ENCODE measurements at places on chromosomes 11 and 22.

- DNase-seq, result no peak
These were observed 1.0 kb downstream of the PKP3 start for GRCh38 chr11:394858-395655.

DNA sequence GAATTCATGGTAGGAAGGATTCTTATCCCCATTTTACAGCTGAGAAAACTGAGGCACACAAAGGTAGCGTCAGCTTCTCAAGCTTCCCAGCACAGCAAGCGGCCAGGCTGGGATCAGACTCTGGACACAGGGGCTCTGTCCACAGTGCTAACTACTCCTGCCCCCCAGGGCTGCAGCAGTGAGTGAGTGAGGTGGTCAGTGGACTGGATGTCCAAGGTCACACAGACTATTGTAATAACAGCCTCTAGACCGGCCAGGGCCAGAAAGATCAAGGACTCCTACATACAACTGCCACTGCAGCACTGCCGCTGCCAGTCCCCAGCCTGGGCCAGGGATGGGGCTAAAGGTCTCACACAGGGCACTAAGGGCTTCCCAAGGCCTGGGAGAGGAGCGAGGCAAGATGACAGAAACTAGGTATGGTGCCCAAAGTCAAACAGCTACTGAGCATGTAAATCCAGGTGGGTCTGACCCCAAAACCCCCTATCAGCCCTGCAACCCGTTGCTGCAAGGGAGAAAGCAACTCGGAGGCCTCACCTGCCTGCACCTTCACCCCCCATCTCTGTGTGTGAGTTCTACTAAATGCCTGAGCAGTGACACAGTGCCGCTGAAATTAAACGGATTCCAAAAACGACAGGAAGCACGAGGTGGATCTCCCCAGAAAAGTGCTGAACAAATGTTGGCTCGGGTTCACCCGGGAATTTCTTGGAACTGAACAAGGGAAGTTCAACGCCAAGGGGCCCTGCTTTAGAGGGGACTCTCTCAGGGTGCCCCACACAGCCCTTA is 161.8 kb upstream of the GRK3 start:
- no peak for DNase-seq

DNA sequence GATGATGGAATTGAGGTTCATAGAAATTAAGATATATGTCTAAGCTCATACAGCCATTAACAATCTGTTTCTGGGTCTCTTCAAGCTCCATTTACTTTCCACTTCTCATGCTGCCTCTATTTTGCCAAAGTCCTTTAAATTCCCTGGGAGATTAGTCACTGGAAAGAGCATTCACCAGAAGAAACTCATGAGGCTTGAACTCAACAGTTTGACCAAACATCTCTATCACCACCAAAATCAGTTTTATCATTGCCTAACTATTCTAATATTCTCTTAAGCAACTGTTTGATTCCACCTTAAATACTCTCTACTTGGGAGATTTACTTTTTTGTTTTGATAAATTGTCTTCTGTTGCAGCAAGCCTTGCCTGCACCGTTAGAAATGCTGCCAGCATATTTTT is 881.3 kb downstream of the KCNA4 start:
- DNase-seq, result no peak

DNA sequence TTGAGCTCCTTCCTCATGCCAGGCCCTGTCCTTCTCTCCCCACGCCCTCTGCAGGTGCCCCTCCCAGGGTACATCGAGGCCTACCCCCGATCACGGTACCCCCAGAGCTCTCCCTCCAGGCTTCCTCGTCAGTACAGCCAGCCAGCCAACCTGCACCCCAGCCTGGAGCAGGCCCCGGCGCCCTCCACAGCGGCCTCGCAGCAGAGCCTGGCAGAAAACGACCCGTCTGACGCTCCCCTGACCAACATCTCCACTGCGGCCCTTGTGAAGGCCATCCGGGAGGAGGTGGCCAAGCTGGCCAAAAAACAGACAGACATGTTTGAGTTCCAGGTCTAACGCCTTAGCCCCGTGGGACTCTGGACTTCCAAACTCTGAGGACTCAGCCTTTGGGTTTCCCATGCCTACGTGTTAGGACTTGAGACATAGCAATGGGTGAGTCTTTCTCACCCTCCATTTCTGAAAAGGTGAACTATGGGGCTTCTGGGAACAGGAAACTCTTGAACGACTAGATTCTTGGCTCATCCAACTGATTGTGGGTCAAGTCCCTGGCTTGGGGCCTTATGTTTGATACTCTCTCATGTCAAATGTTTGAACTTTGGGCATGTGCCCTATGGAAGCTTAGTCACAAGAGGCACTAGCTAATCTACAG is 32.7 kb downstream of the C11orf91 start:
- no peak for DNase-seq

- DNase-seq, result no peak
These were observed 17.7 kb upstream of the TMEM123 start for GRCh38 chr11:102470251-102470650.

GRCh38 chr22:34645375-34645774 is 420.6 kb upstream of the ISX start:
- no peak for DNase-seq

GRCh38 chr11:61702701-61703312 is 22.6 kb downstream of the DAGLA start:
- DNase-seq, result no peak

DNA sequence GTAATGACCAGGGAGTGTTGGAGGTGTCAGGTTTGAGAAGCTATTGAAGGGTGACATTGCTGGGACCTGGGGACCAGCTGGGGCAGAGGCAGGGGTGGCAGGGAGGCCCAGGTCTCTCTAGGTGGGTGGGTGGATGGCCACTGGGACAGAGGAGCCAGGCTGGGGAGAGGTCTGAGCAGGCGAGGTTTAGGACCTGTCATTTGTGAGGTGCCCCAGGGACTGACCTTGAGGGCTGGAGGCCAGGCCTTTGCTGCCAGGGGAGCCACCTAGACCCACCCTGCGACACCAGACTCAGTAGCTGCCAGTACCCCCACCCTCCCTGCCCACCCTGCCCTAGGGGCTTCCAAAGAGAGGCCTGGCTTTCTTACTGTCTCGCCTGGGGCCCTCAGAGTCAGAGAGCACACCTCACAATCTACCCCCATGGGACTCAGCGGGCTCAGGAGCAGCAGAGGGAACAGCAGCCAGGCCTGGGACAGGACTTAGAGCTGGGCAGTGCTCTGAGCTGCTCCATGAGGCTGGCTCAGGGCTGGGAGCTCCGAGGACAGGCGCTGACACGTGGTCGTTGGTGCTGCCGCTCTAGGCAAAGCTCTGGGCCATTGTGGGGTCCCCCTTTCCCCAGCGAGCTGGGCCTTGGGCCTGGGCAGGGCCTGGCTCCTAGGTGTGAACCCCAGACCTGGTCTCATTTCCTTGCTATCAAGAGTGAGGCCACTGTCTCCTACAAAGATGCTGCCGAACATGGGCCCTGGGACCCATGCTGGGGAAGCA is 28.6 kb upstream of the PPARA start:
- DNase-seq, result no peak

GRCh38 chr22:45421349-45422055 is 8.0 kb downstream of the RIBC2 start:
- DNase-seq, result no peak

DNA sequence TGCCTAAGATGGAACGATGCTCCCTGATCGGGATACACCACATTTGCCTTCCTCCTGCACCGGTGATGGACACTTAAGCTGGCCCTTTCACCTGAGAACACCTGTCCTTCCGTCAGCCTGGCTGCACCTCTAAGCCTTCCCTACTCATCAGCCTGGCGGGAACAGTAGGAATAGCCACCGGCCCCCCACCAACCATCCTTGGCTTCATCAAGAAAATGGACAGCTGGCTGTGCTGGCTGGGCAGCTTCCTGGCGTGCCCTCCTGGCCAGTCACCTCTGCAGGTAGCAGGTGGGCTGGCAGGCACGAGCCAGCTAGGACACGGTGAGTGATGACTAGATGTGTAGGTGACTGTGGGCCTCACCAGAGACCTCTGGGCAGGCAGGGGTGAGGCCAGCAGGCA is 142.8 kb downstream of the CTTN start:
- no peak for DNase-seq

- DNase-seq, result no peak
These were observed 11.3 kb downstream of the OSBP2 start for GRCh38 chr22:30705710-30706651.

DNA sequence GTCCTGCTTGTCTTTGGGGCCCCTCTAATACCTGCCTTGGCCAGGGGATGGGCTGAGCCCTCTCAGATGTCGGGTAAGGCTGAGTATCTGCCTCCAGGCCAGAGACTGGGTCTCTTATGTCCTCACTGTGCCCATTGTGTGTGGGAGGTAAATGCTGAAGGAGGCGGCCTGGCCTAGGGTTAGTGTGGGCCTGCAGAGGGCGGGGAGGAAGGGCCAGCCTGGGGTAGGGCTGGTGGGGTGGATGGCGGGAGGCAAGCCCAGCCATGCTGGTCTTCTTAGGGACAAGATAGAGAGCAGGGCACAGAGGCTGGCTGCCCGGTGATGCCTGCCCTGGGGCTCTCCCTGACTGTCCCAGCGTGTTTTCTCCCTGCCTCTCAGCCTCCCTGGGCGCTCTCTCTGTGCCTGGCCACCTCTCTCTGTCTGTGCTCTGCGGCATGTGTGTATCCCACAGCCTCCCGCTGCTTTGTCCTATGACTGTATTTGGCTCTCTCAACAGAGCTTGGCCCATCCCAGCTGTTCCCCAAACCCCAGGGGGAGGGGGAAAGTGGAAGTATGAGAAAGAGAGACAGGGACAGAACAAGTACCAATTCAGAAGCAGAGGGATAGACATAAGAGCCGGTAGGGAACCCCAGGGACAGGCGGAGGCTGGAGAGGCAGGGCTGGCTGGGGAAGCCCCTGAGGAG is 57.0 kb downstream of the PDE2A start:
- DNase-seq, result no peak

DNA sequence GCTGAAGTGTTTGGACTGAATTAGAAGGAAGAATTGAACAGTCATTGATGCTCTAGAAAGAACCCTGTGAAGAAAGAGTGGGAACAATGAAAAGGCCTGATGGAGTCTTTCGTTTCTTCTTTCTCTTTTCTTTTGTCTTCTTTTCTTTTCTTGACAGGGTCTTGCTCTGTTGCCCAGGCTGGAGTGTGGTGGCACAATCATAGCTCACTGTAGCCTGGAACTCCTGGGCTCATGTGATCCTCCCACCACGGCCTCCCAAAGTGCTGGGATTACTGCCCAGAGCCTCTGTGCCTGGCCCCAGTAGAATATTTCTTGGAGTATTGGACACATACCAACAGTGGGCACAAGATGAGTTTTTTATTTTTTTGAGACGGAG is 1.1 kb downstream of the FEN1 start:
- no peak for DNase-seq

DNA sequence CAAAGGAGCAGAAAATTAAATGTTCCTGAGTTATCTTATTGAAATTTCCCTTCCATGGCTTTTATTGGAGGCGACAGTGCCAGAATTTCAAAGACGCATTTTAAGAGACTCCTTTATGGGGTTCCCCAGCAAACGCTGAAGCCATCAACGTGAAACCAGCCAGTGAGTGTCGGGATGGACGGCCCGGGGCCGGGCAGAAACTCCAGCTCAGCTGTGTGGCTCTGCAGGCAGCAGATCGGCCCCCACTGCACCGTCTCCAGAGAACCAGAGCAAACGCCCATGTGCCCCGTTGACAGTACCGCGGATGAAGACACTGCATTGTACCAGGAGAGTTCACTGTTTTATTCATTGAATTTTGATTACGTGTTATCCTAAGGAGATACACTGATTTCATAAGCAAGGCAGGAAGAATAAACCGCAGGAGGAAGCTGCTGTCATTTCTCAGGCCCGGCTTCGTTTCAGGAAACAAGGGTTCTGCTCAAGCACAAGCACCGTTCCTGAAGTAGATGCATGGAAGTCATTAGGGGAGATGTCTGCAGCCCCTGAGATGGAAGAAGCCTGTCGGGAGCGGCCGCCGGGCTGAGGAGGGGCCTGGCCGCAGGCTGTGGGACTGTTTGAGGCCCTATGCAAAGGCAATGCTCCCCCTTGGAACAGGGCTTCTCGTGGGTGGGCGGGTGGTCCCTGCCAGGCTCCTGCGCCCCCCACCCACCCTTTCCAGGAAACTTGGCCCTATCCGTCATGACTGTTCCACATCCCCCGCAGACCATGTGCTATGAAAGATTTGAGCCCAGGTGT is 639.7 kb downstream of the TBC1D22A start:
- no peak for DNase-seq

- DNase-seq, result no peak
These were observed 301.2 kb downstream of the CTTN start for GRCh38 chr11:70699294-70700221.

DNA sequence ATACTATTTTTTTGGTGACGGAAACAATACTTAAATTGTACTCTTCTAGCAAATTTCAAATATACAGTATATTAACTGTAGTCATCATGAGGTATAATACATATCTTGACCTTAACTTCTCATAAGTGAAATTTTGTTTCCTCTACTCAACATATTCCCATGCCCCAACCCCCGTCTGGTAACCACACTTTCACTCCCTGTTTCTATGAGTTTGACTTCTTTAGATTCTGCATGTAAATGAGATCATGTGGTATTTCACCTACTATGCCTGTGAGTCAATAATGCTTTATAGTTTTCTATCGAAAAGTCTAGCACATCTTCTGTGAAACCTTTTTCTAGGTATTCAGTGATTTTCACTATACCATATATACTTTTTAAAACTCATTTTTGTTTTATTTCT is 663.2 kb downstream of the CNTN5 start:
- no peak for DNase-seq

DNA sequence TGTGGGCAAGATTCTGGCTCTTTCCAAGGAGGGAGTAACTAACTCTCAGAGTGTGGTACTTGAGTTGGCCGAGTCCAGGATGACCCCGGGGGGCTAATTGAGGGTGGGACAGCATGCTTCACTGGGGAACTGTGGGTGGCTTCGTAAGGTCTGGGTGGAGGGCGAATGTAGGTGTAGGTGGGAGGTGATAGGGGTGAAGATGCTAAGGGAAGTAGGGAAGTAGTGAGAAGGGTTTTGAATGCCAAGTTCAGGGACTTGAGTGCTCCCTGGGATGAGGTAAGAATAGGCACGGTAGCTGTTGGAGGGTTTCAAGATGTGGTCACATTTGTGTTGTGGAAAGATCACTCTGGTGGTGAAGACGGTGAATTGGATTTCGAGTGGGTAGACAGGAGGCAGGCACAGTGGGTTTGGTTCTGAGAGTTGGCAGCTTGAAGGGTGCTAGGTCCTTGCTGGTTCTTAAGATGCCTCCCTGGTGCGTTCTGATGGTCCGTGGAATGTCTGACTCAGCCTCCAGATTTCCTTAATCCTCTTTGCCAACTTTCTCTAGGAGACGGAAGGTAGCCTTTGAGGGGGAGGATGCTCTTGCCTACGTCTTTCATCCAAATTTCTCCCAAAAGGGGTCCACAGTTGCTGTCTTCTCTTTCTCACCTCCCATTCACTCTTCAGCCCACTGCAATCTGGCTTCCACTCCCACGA is 2.5 kb upstream of the DNAL4 start:
- no peak for DNase-seq

- DNase-seq, result no peak
These were observed 38.3 kb downstream of the NCAM1 start for GRCh38 chr11:112999520-112999919.

DNA sequence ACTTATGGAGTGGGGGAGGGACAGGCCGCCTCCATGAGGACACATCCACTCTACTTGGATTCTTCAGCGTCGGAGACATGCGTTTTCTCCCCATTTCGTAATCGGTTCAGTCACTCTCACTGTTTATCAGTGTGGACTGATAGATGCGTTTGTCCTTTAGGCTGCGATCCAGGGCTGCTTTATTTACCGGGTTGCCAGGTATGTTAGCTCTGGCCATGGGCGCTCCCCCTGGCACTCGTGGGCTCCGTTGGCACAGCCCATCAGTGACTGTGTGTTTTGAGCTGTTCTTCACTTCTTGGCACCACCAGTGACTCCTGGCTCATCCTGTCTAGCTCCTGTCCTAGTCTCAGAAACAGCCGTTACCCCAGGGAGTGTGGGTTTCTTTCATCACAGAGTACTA is 1203.3 kb downstream of the BRD1 start:
- DNase-seq, result no peak

GRCh38 chr11:116644941-116645305 is 127.9 kb downstream of the BUD13 start:
- no peak for DNase-seq
